ENCODE measurements at places on chromosomes 3 and 15.

DNA sequence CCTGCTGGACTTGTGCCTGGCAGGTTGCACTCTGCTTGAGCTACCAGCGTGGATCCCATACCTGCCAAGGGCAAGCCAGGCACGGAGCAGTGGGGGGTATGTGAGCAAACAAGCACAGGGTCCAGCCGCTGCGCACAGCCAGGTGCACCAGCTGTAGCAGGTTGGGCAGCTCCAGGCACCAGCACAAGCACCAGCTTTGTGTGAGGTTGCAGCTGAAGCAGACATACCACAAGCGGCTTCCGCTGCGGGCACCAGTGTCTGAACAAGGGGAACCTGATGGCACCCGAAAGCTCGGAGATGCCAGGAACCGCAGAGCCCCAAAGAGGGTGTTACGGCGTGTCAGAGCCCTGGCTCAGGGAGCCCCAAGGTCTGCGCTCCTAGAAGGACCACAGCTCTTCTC, 472.7 kb upstream of the ARL6 start:
- no peak for DNase-seq

DNA sequence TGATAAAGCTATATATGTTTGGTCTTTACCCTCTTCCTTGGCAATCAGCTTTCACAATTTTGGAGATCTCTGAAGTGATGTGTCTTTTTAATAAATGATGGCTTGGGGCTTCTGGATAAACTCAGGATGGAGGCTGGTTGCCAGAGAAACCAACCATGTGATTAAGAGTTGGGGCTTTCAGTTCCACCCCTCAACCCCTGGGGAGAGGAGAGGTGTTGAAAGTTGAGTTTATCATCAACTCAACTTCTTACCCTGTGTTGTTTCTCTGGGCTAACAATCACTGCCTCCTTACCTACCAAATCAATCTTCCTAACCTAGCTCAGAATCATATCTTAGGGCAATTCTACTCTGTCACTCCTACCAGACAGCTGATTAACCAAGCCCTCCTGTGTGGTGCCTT, 735.8 kb downstream of the ZPLD1 start:
- DNase-seq = no peak

DNA sequence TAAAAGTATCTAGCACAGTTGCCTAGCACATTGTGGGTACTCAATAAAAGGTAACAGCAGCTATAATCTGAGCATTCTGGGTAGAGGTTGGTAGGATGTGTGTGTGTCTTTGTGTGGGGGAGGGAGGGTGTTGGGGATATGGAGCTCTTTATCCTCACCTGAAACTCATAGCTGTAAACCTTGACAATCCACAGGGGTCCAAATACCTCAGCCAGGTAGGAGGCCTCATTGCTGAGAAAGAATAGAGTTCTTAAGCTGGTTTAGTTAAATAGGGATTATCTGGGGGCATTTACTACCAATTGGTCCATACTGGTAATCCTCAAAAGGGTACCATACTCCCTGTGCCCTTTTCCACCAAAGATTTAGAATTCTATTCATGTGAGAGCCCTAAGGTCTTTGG, 3.9 kb downstream of the SERF2 start:
- DNase-seq = no peak

GRCh38 chr15:37133602-37134001, 33.3 kb upstream of the MEIS2 start:
- DNase-seq = no peak

- no peak for DNase-seq
Observed at GRCh38 chr15:90887037-90887481, 2.8 kb downstream of the FES start.
